ENCODE measurements at places on chromosomes 3 and 15. TPM values are rescaled to one million over a fixed set of nuclear protein-coding genes. Genes with fewer than 3 reads are reported as not detected.

GRCh38 chr3:190074817-190075216 is 45.9 kb downstream of the P3H2 start:
- DNase-seq = no peak

- no peak for DNase-seq
These were observed 15.8 kb upstream of the RAMAC start for GRCh38 chr15:82970078-82970686.

GRCh38 chr3:5201536-5201935 is 14.0 kb downstream of the EDEM1 start:
- DNase-seq = no peak

- DNase-seq = no peak
These were observed 3.4 kb upstream of the CCNL1 start for GRCh38 chr3:157163217-157163953.

DNA sequence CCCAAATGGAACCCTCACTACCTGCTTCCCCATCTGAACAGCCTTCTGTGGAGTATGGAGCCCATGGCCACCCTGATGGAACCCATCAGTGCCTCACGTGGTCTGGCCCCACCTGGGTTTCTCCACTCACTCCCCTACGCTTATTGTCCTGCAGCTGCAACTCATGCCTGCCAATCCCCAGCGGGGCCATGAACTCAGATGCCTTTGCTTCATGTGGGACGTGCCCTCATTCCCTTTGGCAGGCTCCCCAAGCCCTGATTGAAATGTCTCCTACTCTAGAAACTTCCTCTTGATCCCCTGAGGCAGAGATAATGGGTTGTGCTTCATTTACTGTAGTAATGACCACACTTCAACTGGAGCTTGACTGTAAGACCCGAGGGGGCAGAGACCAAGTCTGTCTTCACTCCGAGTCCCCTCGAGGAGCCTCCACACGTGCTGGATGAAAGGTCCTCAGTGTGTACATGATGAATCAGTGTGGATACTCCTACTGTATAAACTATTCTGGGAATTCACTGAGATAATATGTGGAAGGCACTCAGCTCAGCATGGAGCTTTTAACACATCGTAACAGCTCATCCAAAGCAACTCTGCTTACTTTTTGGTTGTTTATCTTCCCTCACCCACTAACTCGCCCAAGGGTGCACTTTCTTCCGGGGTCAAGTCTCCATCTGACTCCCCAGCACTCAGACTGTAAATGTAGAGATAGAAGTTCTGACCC is 232.8 kb upstream of the BHLHE40 start:
- no peak for DNase-seq

GRCh38 chr3:114519415-114519814 is 225.6 kb downstream of the TIGIT start:
- DNase-seq = no peak

DNA sequence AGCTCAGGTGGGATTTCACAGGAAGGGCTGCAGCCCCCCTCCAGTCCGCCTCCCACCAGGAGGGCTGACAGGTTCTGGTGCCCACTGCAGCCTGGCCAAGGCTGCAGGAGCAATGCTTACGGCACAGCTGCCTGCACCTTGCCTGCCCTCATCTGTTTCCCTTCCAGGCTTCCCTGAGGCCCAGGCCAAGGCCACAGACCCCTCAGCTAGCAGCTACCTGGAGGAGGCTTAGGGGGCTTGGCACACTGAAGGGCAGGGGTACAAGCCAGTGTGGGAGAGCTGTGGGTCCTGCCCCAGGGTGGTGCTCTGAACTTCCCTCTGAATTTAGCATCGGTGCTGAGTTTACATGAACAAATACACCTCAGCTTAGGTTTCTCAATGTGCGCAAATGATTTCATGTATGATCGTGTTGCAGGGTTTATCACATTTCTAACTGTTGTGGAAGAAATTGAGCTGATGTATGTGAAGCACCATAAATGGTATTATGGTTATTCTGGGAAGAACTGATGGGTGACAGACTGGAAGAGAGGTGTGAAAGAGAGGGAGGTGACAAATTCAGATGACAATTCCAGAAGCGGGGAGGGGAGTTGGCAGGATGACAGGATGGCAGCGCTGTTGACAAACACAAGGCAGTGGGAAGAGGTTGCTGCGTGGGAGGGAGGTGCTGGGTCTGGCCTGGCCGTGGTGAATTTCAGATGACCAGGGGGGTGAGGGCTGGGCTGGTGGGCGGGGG is 6.1 kb downstream of the RHCG start:
- no peak for DNase-seq

GRCh38 chr15:98484914-98485313 is 163.4 kb upstream of the IGF1R start:
- DNase-seq = no peak

DNA sequence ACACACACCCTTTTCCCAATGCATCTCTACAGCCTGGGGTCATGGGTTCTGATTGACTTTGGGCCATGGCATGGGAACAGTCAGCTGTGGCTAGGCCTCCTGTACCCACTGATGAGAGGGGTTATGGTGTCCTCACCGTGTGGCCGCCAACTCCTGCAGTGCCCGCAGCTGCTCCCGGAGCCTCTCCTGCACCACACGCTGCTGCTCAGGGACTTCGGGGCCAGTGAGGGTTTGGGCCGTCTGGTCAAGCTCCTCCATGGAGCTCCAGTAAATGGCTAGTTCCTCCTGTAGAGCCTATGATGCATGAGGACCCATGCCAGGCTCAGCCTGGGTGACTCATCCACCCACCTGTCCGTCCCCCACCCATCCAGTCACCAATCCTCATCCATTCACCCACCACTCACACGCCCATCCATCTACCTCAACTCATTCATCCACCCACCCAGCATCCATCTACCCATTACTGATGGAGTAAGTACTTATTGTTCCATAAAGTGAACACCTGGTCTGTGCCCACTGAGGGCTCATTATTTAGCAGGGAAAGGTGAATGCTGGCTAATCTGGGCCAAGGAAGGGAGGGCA is 21.6 kb downstream of the SPTBN5 start:
- no peak for DNase-seq

DNA sequence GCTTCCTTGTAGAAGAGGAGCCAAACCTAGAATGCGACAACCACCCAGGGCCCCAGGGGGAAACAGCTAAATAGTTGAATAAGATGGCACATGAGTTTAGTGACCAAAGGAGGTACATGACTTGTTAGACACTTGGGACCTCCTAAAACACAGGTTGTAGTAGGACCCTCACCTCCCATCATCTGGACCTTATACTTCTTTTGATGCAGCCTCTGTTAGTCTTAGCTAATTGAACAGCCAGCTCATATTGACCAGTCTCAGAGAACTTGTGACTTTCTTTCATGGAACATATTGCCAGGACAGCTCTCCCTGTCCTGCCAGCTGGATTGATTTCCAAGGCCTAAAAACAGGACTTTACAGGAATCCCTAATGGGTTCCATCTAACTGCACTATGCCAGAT is 45.0 kb downstream of the SPSB4 start:
- DNase-seq = no peak

GRCh38 chr3:38651153-38651789 is 1.8 kb upstream of the SCN5A start:
- DNase-seq = peak; percentile 61

GRCh38 chr3:108088697-108089096 is 2.1 kb downstream of the CD47 start:
- DNase-seq = no peak

DNA sequence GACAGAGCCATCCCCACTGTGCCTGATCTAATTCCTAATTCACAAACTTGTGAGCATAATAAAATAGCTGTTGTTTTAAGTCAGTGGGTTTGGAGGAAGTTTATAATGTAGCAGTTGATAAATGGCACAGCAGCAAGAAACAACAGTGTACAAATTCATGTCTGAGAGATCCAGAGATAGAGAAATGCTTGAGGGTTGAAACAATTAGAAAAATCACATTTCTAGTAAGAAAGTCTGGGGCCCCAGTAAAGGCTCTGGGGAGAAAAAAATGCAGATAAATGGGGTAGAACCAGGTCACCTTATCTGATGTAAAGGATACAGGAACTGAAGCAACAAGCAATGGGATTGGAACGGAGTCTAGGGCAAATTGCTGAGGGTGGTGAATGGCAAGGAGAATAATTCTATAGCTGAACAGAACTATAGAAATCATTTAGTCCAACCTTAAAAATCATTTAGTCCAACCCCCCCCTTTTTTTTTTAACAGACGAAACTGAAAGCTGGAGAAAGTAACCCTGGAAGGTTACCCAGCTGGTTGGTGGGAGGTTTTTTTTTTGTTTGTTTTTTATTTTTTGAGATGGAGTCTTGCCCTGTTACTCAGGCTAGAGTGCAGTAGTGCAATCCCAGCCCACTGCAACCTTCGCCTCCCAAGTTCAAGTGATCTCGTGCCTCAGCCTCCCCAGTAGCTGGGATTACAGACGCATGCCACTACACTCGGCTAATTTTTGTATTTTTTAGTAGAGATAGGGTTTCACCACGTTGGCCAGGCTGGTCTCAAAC is 14.3 kb upstream of the SHQ1 start:
- DNase-seq = no peak

- DNase-seq = peak; percentile 27
These were observed 54.2 kb upstream of the ARHGEF3 start for GRCh38 chr3:56855856-56856512.

- DNase-seq = no peak
These were observed 130.8 kb upstream of the CCNL1 start for GRCh38 chr3:157290766-157291165.

- DNase-seq = no peak
These were observed 242.9 kb upstream of the ROPN1 start for GRCh38 chr3:124234852-124235252.

DNA sequence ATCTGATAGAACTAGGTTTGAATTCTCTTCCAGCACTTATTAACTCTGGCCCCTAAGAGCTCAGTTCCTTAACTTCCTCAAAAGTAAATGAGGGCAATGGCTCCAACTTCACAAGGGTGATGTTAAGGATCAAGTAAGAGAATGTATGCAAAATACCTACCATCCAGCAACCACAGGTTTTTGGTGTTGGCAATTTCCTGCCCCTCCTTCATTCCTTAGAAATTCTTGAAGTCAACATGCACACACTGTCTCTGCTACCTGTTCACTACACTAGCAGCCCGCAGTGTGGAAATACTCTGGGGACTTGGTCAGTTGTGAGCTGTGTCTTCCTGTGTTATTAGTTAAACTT is 5.0 kb downstream of the ZBED2 start:
- DNase-seq = no peak

DNA sequence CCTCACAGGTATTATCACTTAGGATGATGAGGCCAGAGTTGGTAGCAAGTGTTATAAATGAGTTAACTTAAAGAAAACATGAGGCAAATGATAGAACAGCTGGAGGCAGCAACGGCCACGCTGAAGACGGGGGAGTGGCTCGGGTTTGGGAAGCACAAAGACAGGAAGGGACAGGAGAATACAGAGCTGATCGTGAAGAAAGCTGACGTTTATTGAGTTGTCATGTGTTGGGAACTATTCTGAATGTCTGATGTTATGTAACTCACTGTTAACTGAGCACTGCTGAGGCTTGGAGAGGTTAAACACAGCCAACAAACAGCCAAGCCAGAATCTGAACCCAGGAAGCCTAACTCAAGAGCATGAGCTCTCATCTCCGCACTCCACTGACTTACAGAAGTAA is 42.3 kb downstream of the FGD5 start:
- no peak for DNase-seq

DNA sequence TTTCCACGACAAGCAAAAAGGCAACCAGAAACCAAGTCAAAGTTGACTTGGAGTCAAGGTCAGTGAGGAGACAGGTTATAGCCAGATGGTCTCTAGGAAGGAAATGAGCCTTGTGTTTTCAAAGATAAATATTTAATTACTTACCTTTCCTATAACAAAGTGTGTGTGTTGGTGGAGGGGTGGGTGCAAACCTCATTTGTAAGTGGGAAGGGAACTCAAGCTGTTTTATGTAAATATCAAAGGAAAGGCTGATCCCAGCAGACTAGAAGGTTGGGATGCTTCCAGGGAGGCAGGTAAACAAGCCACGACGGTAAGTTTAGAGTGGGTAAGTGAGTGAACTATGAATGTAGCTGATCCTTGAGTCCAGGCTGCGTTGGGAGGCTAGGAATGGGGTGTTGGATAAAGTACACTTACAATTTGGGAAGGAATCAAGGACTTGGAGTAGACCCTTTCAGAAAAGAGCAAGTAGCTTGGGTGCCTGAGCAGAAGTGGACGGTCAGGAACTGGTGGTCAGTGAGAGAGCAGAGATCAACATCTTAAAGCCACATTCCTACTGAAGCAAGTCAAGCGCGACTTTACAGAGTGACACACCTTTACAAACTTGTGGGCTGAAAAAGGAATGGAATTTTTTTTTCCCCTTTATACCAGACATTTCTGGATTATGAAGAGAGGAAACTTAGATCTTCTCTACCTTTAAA is 82.0 kb upstream of the TBL1XR1 start:
- DNase-seq = no peak

- DNase-seq = no peak
These were observed 27.2 kb downstream of the MRPL46 start for GRCh38 chr15:88440021-88440420.

- DNase-seq = no peak
These were observed 5.7 kb upstream of the CD276 start for GRCh38 chr15:73678498-73678897.

DNA sequence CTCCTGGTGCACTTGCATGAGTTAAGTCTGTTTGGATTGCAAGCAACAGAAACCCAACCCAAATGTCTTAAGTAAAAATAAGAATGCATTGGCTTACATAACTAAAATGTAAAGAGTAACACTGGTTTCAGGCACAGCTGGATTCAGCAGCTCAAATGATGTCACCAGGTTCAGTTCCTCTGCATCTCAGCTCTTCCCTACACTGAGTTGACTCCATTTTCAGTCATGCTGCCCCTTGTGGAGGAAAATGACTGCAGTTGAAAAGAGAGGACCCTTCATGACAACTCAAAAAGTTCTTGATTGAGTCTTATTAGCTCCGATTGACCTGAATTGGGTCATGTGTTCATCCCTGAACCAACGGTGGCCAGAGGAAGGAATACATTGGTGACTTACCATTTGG is 138.5 kb upstream of the ABI3BP start:
- no peak for DNase-seq

The ATP8B4 gene
- 2.5 TPM for total RNA-seq

The SERPINI2 gene
- total RNA-seq = 0.41 TPM

The TMEM44 gene
- 7.5 TPM for total RNA-seq

The USP50 gene
- not detected for total RNA-seq

The ARIH2 gene
- total RNA-seq = 180 TPM

The SLC6A1 gene
- total RNA-seq = 0.77 TPM

The TTLL13 gene
- 0.19 TPM for total RNA-seq

The THSD4 gene
- 95.8 TPM for total RNA-seq

Data from left ventricle myocardium inferior (tissue), 1 donor.